ENCODE measurements at places on chromosomes 7 and 10.
A peak's percentile ranks its signal among the peaks of the same experiment; 100 is the strongest.

GRCh38 chr7:44622342-44623151 lies 16.1 kb downstream of the OGDH start:
- DNase-seq = no peak

DNA sequence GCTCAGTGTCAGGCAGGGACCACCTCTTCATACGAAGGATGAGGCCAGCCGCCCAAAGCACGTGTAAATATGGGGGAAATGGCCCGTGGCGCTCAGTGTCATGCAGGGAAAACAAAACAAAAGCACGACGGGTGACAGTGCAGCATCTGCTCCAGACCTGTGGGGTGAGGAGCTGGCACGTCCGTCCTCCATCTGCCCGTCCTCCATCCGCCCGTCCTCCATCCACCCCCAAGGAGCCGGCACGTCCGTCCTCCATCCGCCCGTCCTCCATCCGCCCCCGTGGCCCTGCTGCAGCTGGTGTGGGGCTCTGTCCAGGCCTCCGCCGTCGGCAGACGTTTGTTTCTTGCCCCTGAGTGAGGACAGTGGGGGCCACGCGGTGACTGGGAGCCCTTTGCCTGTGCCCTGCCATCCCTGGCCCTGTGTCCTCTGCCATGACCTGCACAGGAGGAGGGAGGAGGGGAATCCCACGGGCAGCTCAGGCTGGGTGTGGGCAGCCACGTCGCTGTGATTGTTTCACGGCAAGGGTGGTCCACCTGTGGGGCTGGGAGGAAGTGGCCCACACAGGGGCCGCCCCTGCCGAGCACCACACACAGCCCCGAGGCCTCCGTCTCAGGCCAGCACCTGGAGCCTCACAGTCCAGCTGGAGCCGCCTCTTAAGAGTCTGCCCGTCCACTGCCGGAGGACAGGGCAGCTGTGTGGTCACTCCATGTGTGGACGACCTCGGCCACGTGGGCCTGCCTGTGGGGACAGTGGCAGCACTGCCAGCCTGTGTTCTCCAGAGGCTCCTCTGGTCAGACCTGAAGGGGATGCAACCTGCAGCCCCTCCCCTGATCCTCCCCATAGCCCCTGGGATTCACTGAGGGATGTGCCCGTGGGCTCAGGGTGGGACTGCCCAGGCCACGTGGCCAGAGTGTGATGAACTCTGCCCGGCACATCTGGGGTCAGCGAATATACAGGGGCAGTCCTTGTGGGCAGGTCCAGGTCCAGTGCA lies 38.2 kb upstream of the DPYSL4 start:
- DNase-seq = no peak

- DNase-seq = no peak
Measured at GRCh38 chr7:151460474-151460855, 20.5 kb upstream of the CRYGN start.

DNA sequence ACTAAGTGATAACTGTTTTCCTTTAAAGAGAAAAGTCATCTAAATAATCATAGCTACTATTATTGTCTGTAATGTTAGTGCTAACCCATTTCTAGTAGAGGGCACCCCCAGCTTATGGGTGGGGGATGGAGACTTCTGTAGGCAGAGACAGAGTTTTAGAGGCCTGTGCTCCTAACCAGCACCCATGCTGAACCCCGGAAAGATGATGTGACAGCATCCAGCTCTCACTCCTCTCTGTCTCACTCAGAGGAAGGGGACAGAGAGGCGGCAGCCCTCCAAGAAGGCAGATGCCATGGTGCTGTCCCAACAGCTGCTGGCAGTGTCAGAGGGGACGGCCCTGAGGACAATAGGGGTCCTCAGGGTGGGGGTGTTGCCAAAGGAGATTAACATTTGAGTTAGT lies 74.4 kb upstream of the PRLHR start:
- DNase-seq = no peak

GRCh38 chr10:44278837-44279324 lies 106.0 kb downstream of the CXCL12 start:
- DNase-seq = no peak

DNA sequence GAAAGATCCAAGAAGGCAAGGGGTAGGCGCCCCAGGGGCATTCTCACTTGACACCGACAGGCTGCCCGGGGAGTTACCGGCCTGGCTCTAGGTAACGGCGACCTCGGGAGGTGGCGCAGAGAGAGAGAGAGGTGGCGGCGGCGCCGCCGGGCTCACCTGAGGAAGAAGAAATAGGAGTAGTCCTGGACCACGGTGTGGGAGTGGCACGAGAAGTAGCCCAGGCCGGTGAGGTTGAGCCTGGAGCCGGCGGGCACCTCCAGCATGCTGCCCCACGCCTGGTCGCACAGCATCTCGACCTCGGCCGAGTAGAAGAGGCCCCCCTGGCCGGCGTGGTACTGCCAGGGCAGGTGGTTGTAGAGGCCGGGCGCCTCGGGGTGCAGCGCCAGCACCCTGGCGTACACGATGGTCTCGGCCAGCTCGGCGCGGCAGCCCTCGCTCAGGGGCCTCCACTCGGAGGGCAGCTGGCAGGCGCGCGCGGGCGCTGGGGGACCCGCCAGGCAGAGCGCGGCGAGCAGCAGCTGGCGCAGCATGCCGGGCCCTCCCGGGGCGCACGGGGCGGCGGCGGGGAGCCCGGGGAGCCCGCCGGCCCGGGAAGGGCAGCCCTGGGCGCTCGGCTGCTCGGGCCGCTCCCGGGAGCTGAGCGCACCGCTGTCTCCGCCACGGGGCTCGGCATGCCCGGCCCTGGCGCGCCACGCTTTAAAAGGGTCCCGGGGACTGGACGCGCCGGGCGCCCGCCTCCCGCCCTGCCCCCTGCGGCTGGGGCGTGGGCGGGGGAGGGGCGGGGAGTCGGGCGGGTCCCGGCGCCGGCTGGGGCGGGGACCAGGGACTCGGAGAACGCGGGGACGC lies at the start of gene CCDC3:
Gene CCDC3 (minus strand): TSS at position 673 of the 846 bp plus-strand sequence. CDS start 143 bp downstream, at position 530.
- peak; percentile 25 for DNase-seq

DNA sequence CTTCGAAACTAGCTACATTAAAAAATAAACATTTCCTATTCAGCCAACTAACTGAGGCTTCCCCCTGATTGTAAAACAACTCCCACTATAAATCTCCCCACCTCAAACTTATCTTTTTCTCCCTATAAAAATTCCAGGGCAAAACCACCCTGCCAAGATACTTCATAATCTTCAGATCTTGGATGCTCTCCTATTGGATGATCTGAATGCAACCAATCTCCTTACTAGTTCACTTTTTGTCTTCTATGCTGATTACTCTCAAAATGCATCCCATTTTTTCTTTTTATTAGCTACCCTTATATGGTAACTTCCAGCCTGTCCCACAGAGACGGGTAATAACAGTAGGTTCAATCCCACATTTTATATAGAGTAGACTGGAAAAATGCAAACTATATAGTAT lies 15.0 kb upstream of the PRSS58 start:
- DNase-seq = no peak

DNA sequence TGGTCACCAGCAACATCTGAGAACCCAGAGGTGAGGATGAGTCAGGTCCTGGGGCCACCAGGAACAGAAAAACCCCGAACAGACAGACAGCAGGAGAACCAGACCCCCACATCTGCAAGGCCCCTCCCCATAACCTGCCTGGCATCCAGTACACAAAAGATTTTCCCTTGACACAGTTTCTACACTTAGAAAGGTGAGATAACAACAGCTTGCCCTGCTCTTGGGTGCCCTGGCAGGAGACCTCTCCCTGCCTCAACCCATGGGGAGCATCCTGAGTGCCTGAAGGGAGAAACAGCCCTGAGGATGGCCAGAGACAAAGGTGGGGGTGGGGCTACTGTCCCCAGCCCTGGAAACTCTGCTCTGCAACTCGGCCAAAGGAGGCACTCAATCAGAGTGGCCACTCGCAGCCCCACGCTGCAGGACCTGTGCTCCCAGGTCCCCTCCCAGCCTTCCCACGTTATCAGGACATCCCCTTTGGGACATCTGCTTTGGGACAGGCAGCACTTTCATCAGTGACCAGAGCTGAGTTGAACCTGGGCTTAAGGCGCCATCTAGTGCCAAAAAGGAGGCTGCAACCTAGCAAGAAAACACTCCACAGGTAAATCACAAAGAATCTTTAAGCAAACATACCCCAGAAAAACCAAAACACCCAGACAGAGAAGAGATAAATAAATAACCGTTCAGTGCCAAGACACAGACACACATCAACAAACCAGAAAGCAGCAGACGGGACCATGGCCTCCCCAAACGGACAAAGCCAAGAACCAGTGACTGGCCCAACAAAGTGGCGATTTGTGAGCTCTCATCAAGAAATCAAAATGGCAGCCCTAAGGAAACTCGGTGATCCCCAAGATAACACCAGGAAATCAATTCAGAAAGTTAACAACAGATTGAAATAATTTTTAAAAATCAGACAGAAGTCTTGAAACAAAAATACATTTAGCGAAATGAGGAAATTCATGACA lies 233.7 kb downstream of the PTPRN2 start:
- DNase-seq = no peak

- no peak for DNase-seq
Measured at GRCh38 chr7:69722843-69723242, 124.6 kb downstream of the AUTS2 start.

All from D721Med (cell line).